Stimulated activated CD4-positive, alpha-beta T cell treated with anti-CD3 and anti-CD28 coated beads, Interleukin-1b, Interleukin-23, amount 100 ng/mL, for 24 hours (primary cell): ENCODE measurements at places on chromosomes 6 and 20.

DNA sequence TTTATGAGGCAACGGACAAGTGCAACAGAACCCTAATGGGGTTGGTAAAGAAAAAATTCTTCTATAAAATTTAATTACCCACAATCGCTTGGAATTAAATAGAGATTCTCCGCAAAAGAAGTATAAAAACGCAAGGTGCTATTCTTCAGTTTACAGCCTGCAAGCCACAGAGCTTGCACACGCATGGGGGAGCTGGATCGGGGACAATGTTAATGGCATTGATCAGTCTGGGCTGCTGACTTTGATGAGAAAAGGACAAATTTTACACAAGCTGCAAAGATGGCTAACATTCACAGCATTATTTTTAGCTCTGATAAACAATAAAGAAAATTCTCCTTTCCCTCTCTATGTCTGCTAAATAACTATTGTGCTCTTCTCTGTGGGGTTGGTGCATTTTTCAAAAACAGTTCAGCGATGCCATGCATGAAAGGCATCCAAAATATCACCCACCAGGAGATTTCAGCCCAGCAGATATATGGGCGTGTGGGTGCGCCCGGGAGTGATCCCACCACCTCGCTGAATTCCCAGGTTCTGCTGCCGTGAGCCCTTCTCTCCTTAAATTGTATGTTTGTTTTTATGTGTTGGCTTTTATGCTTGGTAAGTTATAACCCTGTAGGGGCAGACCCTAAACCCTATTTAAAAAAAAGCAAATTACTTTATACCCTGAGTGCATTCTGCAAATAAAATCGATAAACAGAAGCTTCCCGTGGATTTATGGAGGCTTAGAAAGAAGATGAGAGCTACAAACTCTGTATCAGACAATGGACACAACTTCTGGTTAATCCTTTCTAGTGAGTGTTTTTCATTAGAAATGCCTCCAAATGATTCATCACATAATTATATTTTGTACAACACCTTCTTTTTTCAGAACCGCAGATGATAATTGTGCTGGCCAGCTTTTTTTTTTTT, 55.6 kb downstream of the NOX3 start:
- no peak for DNase-seq

DNA sequence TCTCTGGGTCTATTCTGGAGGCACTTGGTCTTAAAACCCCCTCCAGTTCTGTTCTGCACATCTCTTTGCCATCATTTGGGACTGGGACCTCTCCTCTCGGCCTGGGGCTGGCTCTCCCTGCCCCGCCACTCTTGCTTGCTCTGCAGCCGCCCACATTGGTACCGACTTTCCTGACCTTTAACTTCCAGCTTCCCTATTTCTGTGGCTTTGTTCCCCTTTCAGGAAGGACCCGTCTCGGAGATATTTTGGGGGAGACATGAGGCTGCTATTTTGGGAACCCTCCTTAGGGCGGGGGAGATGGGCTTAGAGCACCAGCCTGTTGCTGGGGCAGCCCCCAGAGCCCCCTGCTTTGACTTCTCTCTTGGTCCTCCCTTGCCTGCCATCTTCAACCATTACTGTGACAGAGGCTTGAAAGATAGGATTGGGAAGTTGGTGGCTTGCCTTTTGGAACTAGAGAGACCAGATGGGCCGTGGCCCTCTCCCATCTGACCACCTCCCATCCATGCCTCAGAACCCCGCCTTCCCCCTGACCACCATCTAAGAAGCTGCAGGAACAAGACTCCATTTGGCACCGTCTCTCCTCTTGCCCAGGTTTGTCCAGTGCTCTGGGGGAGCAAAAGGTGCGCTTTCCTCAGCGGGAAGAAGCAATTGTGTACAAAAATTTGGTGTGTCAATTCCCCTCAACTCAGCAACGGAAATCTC, 914 bp downstream of the TREM2 start:
- no peak for DNase-seq

GRCh38 chr6:32045811-32046449, 7.7 kb downstream of the CYP21A2 start:
- no peak for DNase-seq

DNA sequence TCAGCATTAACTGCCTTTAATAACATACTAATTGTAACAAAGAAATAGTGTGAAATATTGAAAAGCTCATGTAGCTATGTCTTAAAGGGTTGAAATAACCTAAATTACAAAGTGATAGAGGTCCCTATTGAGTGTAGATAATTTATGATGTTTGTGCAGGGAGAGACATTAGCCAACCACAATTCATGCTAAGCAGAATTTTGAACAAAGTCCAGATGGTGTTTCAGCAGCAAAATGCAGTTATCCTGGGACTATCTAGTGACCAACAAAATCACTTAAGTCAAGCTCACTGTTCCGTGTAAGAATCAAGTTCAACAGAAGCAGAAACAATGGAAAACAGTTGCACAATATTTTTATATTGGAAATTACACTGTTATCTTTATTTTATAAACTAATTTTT, 218.5 kb downstream of the SIM1 start:
- no peak for DNase-seq

GRCh38 chr20:47638851-47639250, 137.2 kb downstream of the NCOA3 start:
- no peak for DNase-seq

- DNase-seq, result no peak
These were observed 598 bp downstream of the HLA-B start for GRCh38 chr6:31356216-31356945.

GRCh38 chr20:38872491-38873049, 53.6 kb upstream of the FAM83D start:
- no peak for DNase-seq

DNA sequence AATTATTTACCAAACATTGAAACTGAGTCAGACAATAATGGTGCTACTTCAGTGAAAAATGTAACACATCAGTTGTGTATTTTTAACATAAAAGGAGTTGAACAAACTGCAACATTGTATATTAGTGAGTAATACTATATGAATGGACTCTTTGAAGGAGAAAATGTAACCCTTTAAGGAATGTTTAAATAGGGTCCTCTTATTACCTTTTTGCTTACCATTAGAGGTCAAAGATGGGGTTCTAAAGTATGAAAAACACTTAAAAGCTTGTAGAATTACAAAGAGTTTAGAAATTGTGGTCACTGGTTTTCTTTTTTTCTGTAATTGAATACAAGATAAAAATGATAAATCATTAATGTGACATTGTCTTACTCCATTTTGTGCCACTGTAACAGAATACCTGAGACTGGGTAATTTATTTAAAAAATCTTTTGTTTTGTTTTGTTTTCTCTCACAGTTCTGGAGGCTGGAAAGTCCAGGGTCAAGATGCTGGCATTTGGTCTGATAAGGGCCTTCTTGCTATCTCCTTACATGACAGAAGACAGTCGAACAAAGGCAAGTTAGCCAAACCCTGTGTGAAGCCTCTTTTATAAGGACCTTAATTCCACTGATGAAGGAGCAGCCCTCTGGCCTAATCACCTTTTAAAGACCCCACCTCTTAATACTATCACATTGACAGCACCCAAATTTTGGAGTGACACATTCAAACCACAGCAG, 43.2 kb downstream of the SESN1 start:
- DNase-seq, result no peak

- DNase-seq, result no peak
These were observed 70.6 kb upstream of the SOX4 start for GRCh38 chr6:21522797-21523456.

- DNase-seq, result no peak
These were observed 15.9 kb upstream of the MYBL2 start for GRCh38 chr20:43650997-43651525.

- no peak for DNase-seq
These were observed 135.5 kb upstream of the SUPT3H start for GRCh38 chr6:45513213-45513618.

GRCh38 chr6:38367231-38367630, 272.5 kb downstream of the BTBD9 start:
- no peak for DNase-seq

- DNase-seq, result no peak
These were observed 18.6 kb downstream of the CMTR1 start for GRCh38 chr6:37451441-37452193.

DNA sequence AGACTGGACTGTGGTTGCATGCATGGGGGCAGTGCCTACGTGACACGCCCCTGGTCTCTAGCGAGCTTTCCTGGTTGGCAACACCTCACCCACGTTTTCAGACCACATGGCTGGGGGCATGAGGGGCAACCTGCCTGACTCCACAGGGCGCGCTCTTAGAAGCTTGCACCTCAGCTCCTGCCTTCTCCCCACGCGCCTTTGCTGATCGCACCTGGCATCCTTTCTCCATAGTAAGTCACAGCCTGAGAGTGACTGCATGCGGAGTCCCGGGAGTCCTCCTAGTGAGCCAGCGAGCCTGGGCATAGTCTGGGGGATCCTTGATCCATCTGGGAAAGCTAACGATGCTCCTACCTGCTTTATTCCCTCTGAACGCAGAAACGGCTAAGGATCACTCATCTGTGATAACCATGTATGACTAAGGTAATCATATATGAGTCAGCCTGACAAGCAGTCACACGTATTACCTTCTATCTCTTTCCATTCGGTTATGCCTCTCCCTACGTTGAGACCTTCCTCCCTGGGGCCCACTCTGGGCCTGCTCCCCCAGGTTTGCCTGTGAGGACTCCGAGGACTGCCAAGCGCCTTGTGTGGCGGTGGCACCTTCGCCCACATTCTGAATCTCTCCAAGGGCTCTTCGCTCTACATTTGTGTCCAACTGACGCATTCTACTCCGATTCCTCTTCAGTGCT, 4.5 kb downstream of the TCFL5 start:
- DNase-seq, result no peak

- no peak for DNase-seq
These were observed 156.0 kb downstream of the DST start for GRCh38 chr6:56486681-56487080.

DNA sequence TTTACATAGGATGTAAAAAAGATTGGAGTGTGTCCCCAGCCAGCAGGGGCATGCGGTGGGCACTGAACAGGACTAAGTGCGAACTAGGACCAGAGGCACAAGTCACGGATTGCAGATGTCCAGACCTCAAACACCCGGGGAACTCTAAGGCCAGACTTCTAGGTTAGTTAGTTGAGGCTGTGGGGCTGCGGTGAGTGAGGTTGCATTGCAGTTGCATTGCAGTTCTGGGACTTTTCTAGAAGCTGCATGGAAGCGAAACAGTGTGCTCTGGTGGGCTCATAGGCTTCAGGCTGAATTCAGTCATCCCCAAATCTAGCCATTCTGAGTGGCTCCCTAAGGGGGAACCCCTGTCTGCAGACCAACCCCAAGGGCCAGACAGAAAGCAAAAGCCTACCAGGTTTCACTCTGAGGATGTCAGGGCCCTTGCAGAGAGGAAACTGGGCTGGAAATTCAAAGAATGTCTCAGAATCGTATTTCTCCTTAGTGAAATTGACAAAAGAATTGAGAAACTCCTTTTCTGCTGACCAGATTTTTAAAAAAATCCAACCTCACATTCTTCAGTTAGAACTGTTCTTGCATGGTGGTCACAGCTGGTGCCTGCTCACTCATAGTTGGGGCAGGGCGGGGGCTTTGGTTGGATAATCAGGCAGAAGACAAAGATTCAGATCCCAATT, 182.8 kb downstream of the ZDHHC14 start:
- no peak for DNase-seq

DNA sequence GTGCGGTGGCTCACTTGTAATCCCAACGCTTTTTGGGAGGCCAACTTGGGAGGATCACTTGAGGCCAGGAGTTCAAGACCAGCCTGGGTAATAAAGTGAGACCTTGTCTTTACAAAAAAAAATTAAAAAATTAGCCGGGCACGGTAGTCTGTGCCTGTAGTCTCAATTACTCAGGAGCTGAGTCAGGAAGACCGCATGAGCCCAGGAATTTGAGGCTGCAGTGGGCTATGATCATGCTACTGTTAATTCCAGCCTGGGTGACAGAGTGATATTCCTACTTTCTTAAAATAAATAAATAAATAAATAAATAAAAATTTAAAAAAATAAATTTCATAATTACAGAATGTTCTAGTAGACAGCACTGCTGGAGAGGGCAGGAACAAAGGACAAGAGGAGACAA, 62.4 kb downstream of the DST start:
- DNase-seq, result no peak

DNA sequence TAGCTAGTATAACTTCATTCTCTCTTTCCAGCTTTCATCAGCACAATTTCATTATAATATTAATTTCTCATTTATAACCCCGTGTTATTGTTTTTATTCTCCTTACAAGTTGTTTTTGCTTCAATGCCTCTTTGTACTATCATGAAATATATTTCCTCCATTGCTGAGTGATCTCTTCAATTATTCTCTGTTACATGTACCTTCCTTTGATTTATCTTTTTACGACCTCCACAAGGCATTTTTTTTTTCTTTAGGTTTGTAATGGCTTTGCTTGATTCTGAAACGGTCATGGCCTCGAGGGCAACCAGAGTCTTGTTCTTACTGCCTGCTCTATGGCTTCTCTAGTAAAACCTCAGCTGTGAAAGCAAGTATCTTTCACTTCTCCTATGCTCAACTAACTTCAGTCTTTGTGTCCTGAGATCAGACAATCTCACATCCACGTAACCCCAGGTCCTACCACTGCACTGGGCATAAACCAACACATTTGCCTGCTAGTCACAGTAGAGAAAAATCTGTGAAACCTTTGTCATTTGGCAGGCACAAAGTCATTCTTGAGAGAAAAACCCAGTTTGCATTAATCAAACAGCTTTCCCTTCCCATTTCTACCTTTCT, 119.9 kb downstream of the UST start:
- no peak for DNase-seq

DNA sequence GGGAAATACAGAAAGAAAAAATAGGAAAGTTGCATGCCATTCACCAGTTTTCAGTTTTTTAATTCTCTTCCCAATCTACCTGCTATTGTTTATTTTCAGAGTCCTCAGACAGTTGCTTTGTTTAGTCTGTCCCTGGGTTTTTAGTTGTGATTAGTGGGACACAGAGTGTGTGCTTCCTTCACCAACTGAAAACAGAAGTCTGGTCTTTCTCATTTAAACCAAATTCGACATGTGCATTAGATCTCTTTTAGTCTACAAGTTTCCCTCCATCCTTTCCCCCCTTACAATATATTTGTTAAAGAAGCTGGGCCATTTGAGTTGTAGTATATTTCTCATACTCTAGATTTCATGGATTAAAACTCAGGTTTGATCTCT, 58.7 kb upstream of the STMND1 start:
- no peak for DNase-seq

GRCh38 chr6:95127261-95127660, 450.1 kb upstream of the MANEA start:
- no peak for DNase-seq

- no peak for DNase-seq
These were observed 5.2 kb downstream of the PHF10 start for GRCh38 chr6:169719117-169719516.

- no peak for DNase-seq
These were observed 96.2 kb downstream of the OTOR start for GRCh38 chr20:16844406-16844805.

DNA sequence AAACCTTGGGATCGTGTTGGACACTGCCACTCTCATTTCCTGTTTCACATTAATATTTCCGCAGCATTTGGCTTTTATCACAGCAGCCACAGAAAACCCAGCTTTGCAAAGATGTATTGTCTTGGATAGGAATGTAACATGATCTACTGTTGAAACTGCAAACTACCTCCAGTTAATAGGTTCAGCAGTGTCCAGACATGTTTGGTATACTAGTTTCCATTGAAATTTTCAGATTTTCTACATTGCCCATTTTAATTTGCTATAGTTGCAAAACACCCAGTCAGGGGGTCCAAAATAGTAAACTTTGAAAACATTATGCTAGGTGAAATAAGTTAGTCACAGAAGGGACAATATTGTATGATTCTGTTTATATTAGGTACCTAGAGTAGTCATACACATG, 3.3 kb downstream of the ANKRD6 start:
- no peak for DNase-seq

- no peak for DNase-seq
These were observed 10.2 kb downstream of the SENP6 start for GRCh38 chr6:75611702-75612375.

- DNase-seq, result no peak
These were observed 41.2 kb downstream of the SLC35D3 start for GRCh38 chr6:136963259-136963658.
